Thyroid gland (tissue), 4 donors: ENCODE measurements at places on chromosomes 2 and 18.
A peak's percentile ranks its signal among the peaks of the same experiment; 100 is the strongest.

DNA sequence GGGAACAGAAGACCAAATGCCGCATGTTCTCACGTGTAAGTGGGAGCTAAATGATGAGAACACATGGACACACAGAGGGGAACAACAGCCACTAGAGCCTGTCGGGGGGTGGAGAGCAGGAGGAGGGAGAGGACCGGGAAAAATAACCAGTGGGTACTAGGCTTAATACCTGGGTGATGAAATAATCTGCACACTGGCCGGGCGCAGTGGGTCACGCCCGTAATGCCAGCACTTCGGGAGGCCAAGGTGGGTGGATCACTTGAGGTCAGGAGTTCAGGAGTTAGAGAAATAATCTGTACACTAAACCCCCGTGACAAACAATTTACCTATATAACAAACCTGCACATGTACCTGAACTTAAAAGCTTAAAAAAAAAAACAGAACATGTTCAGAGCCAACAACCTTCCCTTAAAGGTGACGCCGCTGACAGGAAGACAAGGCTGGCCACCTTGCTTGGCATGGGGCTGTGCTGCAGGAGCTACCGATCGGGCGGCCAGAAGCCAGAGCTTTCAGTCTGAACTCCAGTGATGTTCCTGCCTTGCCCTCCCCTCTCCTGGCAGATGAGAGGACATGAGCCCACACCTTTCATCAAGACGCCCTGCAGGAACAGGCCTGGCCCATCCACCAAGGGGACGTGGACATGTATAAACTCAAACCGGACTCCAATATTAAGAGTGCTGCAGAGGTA lies 11.2 kb downstream of the SLC66A2 start:
- no peak for DNase-seq
- peaks cover 28% of the 10 kb centered on the region for H3K36me3 ChIP-seq
- no peak overlapping the region for H3K4me3 ChIP-seq
- H3K27ac ChIP-seq: no peak overlapping the region
- no peaks in the 10 kb centered on the region for H3K27me3 ChIP-seq

GRCh38 chr2:43701111-43701510 lies 24.9 kb upstream of the C1GALT1C1L start:
- no peak overlapping the region for H3K27ac ChIP-seq
- H3K4me3 ChIP-seq: no peak overlapping the region
- no peak for DNase-seq
- no peaks in the 10 kb centered on the region for H3K27me3 ChIP-seq
- H3K4me1 ChIP-seq: no peaks in the 10 kb centered on the region

DNA sequence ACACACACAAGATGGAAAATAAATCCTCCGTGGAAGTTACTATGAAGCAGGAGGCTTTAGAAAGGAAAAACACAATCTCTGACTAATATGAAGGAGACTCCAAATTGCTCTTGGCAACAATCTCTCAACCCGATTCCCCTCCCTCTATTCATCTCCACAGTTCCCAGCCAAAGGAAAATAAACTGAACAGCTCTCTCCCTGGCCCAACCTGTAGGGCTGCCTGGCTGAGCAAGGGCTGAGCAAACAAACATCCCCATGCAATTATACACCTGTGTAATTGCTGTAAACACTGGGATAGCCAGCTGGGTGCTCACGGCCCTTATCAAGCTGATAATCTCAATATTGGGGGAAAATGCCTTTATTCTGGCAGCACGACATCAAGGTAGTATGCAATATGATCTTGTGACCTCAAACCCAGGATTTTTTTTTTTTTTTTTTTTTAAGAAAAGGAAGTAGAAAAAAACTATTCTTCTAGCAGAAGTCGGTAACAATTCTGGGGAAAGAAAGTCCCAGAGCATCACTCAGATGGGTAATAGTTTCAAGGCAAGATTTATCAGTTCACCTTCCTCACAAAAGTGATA lies 203.3 kb upstream of the SMAD2 start:
- no peaks in the 10 kb centered on the region for H3K36me3 ChIP-seq
- H3K27me3 ChIP-seq: no peaks in the 10 kb centered on the region
- peaks cover 51% of the 10 kb centered on the region for H3K4me1 ChIP-seq
- peak overlapping the region; percentile 35 for H3K27ac ChIP-seq
- H3K4me3 ChIP-seq: no peak overlapping the region

- H3K27me3 ChIP-seq: no peaks in the 10 kb centered on the region
- peak overlapping the region; percentile 36 for H3K27ac ChIP-seq
- peaks cover 33% of the 10 kb centered on the region for H3K4me1 ChIP-seq
- no peak for DNase-seq
These were observed 27.2 kb downstream of the RTP5 start for GRCh38 chr2:241896746-241897201.

- no peak overlapping the region for H3K4me3 ChIP-seq
- peak; percentile 22 for DNase-seq
- no peaks in the 10 kb centered on the region for H3K36me3 ChIP-seq
- H3K27me3 ChIP-seq: no peaks in the 10 kb centered on the region
These were observed 137.3 kb upstream of the PID1 start for GRCh38 chr2:229408356-229408755.

DNA sequence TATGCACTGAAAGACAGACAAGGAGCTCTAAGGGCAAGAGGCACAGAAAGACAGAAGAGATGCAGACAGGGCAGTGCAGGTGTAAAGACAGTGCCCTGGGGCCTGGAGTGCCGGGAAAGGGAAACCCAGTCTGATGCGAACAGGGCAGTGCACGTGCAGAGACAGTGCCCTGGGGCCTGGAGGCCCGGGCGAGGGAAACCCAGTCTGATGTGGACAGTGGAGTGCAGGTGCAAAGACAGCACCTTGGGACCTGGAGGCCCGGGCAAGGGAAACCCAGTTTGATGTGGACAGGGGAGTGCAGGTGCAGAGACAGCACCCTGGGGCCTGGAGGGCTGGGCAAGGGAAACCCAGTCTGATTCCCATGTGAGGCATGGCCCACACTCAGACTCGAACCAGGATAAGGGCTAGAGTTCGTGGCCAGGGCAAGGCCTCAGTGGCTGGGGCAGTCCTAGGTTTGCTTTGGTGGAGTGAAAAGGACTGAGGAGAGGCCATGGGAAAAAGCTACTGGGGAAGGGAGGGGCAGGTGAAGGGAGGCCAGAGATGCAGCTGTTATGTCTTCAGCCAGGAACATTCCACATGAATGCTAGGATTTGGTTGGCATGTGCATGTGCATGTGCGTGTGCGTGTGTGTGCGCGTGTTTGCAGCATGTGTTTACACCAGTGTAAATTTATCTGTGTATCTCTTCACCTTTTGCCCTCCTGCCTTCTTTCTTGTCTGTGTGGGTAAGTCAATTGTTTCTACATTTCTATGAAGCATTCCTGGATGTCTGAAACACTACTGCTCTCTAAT lies 39.1 kb upstream of the DNMT3A start:
- H3K36me3 ChIP-seq: no peaks in the 10 kb centered on the region
- H3K4me1 ChIP-seq: peaks cover 12% of the 10 kb centered on the region
- DNase-seq: no peak
- no peak overlapping the region for H3K4me3 ChIP-seq
- no peaks in the 10 kb centered on the region for H3K27me3 ChIP-seq

DNA sequence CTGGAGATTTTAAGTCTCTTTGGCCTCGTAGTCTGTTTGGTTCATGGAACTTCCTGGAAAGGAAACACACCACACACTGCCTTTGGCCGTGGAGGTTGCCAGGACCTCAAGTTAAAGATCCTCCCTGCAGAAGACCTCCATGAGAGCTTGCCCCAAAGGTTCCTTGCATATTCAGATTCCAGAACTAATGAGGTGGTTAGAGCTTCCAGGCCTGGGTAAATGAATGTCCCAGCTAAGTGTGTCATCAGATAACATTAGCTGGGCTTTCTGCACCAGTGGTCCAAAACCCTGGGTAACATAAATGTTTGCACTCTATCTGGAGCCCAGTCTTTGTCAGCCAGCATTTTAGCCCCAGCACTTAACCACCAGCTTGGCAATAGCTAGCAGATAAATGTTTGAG lies 122.1 kb upstream of the EML6 start:
- H3K4me3 ChIP-seq: no peak overlapping the region
- H3K36me3 ChIP-seq: no peaks in the 10 kb centered on the region
- DNase-seq: no peak

DNA sequence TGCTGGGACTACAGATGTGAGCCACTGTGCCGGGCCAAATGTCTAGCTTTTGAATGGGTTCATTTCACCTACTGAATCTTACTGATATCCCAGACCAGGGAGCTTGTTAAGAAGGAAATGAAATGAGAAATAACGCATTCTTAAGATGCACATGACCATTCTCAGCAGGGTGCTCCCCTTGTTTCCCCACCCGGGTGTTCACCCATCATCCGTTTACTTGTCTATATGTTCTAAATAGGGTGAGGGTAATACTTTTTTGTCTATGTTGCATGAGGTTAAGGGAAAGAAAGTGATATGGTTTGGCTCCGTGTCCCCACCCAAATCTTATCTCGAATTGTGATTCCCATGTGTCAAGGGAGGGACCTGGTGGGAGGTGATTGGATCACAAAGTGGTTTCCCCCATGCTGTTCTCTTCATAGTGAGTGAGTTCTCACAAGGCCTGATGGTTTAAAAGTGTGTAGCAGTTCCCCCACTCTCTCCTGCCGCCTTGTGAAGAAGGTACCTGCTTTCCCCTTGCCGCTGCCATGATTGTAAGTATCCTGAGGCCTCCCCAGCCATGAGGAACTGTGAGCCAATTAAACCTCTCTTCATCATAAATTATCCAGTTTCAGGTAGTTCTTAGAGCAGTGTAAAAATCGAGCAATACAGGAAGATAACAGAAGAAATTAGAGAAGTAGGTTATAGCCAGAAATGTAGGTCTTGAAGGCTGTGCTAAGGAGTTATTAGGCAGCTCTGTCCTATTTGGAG lies 129.1 kb downstream of the DDX1 start:
- DNase-seq: no peak
- H3K27ac ChIP-seq: no peak overlapping the region
- H3K27me3 ChIP-seq: no peaks in the 10 kb centered on the region

GRCh38 chr18:45749918-45750689 lies 26.1 kb downstream of the SLC14A1 start:
- no peaks in the 10 kb centered on the region for H3K36me3 ChIP-seq
- H3K27me3 ChIP-seq: no peaks in the 10 kb centered on the region
- H3K4me1 ChIP-seq: no peaks in the 10 kb centered on the region

DNA sequence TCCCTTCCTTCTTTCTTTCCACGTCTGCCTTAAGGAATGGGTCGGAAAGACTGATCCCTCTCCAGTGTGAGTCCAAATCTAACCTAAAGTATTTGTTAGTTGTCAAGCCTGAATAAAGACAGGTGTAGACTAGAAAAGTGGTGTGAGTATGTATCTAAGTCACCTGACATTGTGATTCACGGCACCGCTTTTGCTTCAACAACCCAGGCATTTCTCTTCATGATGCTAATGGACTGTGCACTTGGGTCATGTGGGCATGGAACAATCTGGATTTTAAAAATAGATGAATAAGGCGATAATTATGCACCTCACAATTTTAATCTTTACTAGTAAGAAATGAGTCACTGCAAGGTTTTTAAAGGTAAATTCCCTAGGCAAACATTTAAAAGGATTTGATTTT lies 107.5 kb downstream of the LIPG start:
- H3K36me3 ChIP-seq: no peaks in the 10 kb centered on the region
- no peak for DNase-seq
- H3K4me1 ChIP-seq: peaks cover 38% of the 10 kb centered on the region
- H3K27ac ChIP-seq: peak overlapping the region; percentile 78
- H3K27me3 ChIP-seq: no peaks in the 10 kb centered on the region

DNA sequence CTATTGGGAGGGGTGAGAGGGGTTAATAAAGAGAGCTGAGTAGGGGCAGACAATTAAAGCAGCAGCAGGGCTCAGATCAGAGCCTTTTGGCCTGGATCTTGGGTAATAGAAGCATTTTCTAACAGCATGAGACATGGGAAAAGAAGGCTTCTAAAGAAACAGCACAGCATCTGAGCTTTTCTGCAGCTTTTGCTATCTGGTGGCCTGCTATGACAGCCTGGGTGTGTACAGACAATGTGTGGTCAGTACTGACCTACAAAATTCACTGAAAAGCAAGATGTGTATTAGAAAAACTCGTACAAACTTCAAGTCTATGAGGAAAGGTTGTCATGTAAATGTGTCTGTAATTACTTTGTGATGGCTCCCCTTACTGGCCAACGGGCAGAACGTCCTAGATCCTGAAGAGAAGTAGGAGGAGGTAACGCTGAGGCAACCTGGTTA lies 95.6 kb downstream of the GALNT3 start:
- H3K4me3 ChIP-seq: no peak overlapping the region
- H3K4me1 ChIP-seq: peaks cover 14% of the 10 kb centered on the region
- peak overlapping the region; percentile 66 for H3K27ac ChIP-seq
- no peaks in the 10 kb centered on the region for H3K27me3 ChIP-seq
- peak; percentile 62 for DNase-seq

GRCh38 chr18:3449512-3450011 lies 410 bp upstream of the TGIF1 start:
- DNase-seq: no peak
- peak overlapping the region; percentile 98 for H3K27ac ChIP-seq
- H3K36me3 ChIP-seq: no peaks in the 10 kb centered on the region
- H3K27me3 ChIP-seq: no peaks in the 10 kb centered on the region
- peaks cover 22% of the 10 kb centered on the region for H3K4me1 ChIP-seq
- peak overlapping the region; percentile 3 for H3K4me3 ChIP-seq

- DNase-seq: no peak
- H3K4me3 ChIP-seq: no peak overlapping the region
- H3K27ac ChIP-seq: no peak overlapping the region
These were observed 180.1 kb upstream of the SPOPL start for GRCh38 chr2:138321458-138321857.

- H3K36me3 ChIP-seq: no peaks in the 10 kb centered on the region
- no peak overlapping the region for H3K4me3 ChIP-seq
- H3K27me3 ChIP-seq: no peaks in the 10 kb centered on the region
- no peak overlapping the region for H3K27ac ChIP-seq
- H3K4me1 ChIP-seq: no peaks in the 10 kb centered on the region
These were observed 887.2 kb upstream of the KLHL29 start for GRCh38 chr2:22497789-22498188.

GRCh38 chr2:39411181-39411944 lies 25.7 kb downstream of the MAP4K3 start:
- H3K36me3 ChIP-seq: no peaks in the 10 kb centered on the region
- no peak overlapping the region for H3K4me3 ChIP-seq
- no peak overlapping the region for H3K27ac ChIP-seq
- DNase-seq: no peak
- no peaks in the 10 kb centered on the region for H3K27me3 ChIP-seq

DNA sequence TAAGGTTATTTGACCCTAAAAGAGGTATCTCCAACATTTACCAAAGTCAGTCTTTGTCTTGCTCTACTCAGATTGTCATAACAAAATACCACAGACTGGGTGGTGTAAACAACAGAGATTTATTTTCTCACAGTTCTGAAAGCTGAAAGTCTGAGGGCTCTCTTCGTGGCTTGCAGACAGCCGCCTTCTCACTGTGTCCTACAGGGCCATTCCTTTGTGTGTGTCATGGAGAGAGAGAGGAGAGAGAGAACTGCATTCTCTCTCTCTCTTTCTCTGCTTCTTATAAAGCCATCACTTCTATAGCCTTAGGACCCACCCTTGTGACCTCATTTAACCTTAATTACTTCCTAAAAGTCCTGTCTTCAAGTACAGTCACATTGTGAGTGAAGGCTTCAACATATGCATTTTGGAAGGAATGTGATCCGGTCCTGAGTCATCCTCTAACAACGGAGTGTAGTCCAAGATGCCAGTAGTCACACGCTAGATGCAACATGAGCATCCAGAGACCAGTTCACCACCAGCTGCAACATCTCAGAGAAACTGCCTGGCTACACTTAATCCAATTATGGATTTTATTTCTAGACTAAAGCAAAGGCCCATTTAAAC lies 130.2 kb downstream of the CD226 start:
- no peaks in the 10 kb centered on the region for H3K36me3 ChIP-seq
- no peak overlapping the region for H3K27ac ChIP-seq
- no peak overlapping the region for H3K4me3 ChIP-seq
- DNase-seq: no peak

GRCh38 chr2:141341444-141341843 lies 789.4 kb downstream of the LRP1B start:
- no peak overlapping the region for H3K4me3 ChIP-seq
- no peaks in the 10 kb centered on the region for H3K27me3 ChIP-seq
- H3K4me1 ChIP-seq: no peaks in the 10 kb centered on the region
- no peak for DNase-seq
- H3K36me3 ChIP-seq: no peaks in the 10 kb centered on the region
